ENCODE measurements at places on chromosomes 2 and 18. TPM values are rescaled to one million over a fixed set of nuclear protein-coding genes. Genes with fewer than 3 reads are reported as not detected.

CHAC2 gene
- total RNA-seq = 1.1 TPM

ACTG2 gene
- 10.0 TPM for total RNA-seq

MRPL44 gene
- total RNA-seq = 27.6 TPM

B3GNT2 gene
- total RNA-seq = 25.0 TPM

GAREM2 gene
- 26.4 TPM for total RNA-seq

TFCP2L1 gene
- 0.16 TPM for total RNA-seq

MERTK gene
- total RNA-seq = 27.3 TPM

LDLRAD4 gene
- total RNA-seq = 26.2 TPM

NMUR1 gene
- total RNA-seq = 0.13 TPM

POLE4 gene
- 33.9 TPM for total RNA-seq

ZNF396 gene
- total RNA-seq = 1.8 TPM

GCG gene
- 0.36 TPM for total RNA-seq

FARP2 gene
- 54.9 TPM for total RNA-seq

COL4A3 gene
- total RNA-seq = not detected

STAT4 gene
- 2.4 TPM for total RNA-seq

RALB gene
- total RNA-seq = 25.3 TPM

SKOR2 gene
- total RNA-seq = not detected

EDAR gene
- 5.5 TPM for total RNA-seq

AOX1 gene
- 2.2 TPM for total RNA-seq

SLC19A3 gene
- 11.4 TPM for total RNA-seq

AGXT gene
- total RNA-seq = not detected

MC5R gene
- not detected for total RNA-seq

KRTCAP3 gene
- total RNA-seq = 26.1 TPM

GTF2A1L gene
- total RNA-seq = not detected

SERPINB3 gene
- total RNA-seq = not detected

PSME4 gene
- total RNA-seq = 68.3 TPM

SPDYA gene
- total RNA-seq = 1.7 TPM

CHRNG gene
- total RNA-seq = not detected

RAB27B gene
- total RNA-seq = 1.3 TPM

GAREM1 gene
- 9.5 TPM for total RNA-seq

COPS9 gene
- total RNA-seq = 93.6 TPM

TRABD2A gene
- 0.45 TPM for total RNA-seq

C2orf80 gene
- not detected for total RNA-seq

TAF1B gene
- total RNA-seq = 33.1 TPM

Measured in mesothelial cell of epicardium (in vitro differentiated cells).